ENCODE measurements at places on chromosomes 5 and 9.

DNA sequence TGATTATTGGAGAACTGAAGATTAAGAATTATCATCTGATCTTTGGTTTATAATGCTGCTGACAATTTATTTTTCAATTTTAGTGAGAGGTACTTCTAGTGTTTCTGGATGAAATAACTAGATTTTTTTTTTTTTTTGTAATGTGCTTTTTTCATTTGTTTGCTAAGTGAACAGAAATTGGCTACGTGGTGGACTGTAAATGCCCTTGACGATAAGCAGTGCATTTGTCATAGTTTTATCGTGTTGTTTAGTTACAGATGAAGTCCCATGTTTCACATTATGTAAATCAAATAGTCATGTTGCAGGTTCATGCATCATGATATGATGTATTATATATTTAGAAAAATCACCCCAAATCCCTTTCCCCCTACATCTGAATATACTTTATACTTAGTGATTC, 81.0 kb downstream of the ADAMTS19 start:
- no peak for DNase-seq

GRCh38 chr5:122054266-122054665, 23.8 kb downstream of the LOX start:
- no peak for DNase-seq

DNA sequence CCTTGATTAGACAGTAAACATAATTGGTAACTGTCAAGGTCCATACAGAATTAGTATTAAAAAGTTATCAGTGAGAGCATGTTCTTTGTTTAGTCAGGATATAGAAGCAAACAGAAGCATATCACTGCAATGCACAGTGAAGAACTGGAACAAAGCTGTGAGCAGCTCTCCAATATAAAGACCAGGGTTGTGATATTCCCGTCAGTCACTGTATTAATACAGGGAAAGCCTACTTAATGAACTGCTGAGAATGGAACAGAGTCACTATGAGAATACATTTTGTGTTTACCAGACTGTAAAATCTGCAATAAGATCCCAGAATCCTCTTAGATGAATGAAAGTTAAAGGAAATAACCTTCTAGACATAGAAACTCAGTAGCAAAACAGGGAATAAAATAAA, 58.2 kb downstream of the EFNA5 start:
- DNase-seq, result no peak

- no peak for DNase-seq
Measured at GRCh38 chr5:56759521-56760216, 55.7 kb upstream of the MAP3K1 start.

GRCh38 chr5:59553992-59554391, 339.5 kb downstream of the PDE4D start:
- no peak for DNase-seq

DNA sequence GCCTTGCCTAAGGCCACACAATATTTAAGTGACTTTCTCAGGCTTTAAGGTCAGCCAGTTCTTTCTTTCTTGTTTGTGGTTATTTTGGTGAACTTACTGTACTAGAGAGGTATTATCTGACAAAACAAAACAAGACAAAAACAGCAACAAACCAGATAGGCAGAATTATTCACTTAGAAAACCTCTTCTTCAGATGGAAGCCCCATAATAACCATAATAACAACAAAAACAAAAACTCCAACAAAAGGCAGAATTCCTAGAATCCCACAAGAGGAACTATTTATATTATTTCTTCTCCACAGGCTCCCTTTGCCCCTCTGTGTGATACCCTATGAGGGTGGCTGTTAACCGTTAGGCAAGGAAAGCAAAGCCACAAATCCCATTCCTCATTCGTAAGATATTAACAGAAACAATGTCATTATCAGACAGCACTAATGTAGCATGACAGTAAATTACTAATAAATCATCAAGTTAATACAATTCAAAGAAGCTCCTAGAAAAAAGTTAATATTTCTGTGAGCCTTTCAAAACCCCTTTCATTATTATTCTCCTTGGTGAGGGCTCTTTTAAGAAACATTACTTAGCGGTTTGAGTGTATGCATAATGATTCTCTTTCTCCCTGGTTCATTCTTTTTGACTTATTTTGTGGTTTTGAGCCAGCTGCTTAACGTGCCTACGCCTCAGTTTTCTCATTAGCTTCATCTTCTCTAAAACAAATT, 274.9 kb downstream of the EFNA5 start:
- DNase-seq, result no peak

DNA sequence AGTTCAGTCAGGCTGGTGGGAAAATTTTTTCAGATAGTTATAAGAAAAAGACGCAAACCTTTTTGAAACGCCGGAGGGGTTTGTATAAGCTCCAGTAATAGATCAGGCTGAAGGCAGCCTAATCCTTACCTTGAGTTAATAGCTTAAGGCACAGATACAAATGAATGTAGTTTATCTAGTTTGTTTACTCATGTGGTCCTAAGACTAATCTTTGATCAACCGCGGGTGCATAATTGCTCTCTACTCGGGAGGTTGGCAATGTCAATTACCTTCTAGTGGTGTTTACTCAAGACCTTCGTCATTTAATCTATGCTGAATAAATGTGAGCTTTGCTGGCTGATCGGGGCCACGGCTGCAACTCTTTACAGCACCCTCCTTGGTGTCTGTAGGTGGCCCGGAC, 665 bp upstream of the INSL4 start:
- DNase-seq, result no peak

- DNase-seq, result no peak
Measured at GRCh38 chr9:20604562-20604961, 17.7 kb downstream of the MLLT3 start.

DNA sequence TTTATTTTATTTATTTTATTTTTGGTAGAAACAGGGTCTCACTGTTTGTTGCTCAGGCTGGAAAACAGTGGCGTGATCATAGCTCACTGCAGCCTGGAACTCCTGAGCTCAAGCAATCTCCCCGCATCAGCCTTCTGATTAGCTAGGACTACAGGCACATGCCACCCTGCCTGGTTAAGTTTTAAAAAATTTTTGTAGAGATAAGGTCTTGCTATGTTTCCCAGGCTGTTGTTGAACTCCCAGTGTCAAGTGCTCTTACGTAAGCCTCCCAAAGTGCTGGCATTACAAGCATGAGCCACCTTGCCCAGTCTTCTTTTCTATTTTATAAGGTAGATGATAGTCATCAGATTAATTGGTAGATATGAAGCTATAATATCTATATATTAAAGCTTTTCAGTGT, 382.7 kb downstream of the CDH12 start:
- no peak for DNase-seq

DNA sequence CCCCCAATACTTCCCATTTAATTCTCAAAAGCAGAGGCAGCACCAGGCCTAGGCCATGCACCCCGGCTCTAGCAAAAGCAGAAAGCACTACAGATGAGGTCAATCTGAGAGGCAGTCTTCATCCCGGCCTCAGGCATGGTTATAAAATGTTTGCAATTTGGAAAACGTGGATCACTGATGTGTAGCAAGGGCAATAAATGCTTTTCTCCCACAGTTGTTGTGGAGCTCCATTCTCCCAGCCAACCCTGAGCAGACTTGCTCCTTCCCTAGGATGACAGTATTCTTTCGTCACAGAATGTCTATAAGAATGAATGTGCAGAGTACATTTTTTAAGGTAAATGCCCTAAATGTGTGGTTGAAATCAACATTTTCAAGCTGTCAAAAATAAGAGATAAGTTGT, 157.3 kb upstream of the DAPK1 start:
- DNase-seq, result no peak

DNA sequence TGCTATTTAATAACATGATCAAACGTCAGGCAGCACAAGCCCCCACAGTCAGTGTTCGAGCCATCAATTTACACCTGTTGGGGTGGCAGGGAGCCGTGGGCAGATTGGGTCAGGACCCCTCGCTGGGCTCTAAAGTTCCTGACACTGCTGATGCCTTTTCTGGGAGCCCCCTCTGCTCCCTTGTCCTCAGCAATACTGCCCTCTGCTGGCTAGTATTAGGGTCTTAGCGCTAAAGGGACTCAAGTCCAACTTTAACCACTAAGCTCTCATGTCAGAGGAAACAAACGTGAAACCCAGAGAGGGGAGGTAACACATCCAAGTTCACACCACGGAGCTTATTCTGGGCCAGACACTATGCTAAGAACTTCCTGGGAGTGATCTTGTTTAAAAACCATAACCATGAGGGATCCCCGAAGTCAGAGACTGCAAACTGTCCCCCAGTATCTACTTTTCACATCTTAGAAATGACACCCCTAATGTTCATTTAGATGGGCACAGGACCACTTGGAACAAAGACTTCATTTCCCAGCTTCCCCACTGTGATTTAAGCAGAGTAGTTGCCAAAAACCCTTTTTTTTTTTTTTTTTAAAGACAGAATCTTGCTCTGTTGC, 20.4 kb downstream of the ANKS6 start:
- no peak for DNase-seq

DNA sequence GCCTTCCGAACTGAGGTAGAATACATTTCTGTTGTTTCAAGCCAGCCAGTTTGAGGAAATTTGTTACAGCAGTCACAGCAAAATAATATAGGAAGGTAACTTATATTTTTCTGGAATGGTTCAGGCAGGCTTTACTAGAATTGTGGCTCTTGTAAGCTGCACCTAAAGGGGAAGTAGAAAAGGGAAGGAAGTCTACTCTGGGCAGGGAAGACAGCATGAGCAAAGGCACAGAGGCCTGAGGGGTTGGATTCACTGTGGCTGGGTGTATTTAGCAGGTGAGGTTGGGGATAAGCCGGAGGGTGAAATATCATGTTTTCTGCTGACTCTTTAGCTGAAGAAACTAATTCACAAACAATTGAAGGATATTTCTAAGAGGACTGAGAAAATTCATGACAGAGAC, 183.5 kb downstream of the GAS1 start:
- no peak for DNase-seq

GRCh38 chr5:10671041-10672008, 89.7 kb downstream of the DAP start:
- DNase-seq, result no peak

DNA sequence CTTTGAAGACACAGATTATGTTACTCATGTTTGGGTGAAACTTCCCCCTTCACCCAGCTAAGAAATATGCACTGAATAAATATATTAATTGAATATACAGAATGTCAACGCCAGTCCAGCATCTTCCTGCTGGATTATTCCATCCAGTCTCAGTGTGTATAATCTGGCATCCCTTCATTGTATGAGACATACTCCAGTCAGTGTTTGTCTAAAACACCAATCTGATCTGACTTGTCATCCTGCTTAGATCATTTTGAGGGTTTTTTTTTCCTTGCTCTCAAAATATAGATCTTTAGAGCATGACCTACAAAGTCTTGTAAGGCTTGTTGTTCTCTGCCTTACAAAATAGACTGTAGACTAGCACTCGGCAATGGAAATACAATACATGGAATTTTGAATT, 195.1 kb downstream of the SMARCA2 start:
- DNase-seq, result no peak

DNA sequence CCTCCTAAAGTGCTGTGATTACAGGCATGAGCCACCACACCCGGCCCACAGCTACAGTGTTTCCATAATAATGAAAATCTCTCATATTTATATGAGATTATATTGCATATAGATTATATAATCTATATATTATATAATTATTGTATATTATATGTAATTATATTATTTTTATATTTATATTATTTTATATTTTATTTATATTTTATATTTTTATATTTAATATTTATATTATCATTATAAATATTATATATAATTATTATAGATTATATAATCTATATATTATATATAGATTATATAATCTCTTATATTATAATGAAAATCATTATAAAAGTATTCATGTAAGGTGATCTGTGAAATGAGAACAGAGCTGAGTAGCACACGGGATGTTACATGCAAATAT, 11.5 kb downstream of the ANKRD18B start:
- no peak for DNase-seq

DNA sequence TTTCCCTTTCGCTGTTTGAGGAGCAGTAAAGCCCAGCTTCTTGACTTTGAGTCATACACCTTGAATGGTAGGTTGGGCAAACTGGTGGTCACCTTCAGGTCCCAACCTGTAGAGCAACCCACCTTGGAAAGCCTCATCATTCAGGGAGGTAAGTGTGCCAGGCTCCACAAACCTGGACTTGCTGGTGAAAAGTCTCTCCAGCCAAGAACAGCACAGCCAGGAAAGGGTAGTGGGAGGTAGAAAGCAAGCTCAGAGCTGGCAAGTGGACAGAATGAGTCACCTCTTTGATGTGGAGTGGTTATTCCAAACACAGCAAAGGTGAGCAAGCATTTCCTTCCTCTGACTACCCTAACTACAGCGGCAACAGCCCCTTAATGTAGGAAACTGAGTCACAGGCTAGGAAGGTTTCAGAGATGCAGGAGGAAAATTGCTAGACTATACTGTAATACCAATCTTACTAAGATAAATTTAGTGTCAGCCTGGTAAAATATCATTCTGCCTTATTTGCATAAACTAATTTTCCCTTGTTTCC, 117.5 kb upstream of the MTAP start:
- peak; percentile 23 for DNase-seq

DNA sequence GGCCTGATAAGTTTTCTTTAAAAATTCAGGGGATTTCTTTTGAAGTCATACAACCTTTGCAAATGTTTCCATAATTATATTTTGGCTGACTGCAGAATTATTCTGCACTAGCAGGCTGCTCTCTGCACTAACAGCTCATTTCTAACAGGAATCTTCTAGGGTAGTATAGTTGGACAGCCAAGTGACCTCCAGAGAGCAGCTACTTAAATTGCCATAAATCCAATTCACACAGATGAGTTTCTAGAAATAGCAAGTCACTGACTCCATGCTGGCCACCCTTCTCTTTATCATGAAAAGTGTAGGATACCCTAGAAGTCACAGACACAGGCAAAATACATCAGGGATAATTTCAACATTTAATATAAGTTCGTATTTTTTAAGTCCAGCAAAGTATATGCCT, 110.9 kb upstream of the TARS1 start:
- DNase-seq, result no peak

DNA sequence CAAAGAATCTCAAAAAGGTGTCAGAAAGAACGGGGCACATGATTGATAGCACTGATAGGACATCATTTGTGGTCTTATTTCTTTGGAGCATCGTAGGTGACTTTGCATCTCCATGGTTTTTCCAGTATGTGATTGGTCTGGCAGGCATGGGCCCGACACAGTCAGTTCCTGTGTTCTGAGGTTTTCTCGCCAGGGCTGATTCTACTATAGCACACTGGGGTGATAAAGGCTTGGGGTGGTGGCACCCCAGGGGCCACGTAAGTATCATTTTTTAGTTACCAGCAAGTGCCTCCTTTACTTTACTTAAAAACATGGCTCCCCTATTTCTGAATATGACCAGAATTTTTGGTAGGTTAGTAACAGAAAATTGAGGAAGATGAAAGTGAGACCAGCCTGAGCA, 202.7 kb downstream of the RFK start:
- no peak for DNase-seq

DNA sequence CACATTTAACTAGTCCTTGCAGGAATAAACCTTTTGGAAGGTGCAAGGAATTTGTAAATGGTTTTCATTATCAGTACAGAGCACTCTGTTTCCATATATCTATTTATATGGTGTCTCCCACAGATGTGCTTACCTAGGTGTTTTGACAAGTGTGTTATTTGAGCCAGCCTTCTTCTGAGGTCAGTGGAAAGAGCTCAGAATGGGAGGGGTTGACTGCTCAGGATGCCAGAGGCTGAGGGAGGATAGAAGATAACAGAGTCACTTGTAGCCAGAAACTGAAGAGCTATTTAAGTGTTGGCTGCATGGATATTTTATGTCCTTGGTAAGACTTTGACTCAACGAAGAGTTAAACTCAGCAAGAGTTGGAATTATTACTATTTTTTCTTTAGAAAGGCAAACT, 5.0 kb downstream of the CMYA5 start:
- no peak for DNase-seq

GRCh38 chr9:101232405-101232977, 152.3 kb downstream of the BAAT start:
- no peak for DNase-seq
